ENCODE measurements at places on chromosomes 7 and 10.

DNA sequence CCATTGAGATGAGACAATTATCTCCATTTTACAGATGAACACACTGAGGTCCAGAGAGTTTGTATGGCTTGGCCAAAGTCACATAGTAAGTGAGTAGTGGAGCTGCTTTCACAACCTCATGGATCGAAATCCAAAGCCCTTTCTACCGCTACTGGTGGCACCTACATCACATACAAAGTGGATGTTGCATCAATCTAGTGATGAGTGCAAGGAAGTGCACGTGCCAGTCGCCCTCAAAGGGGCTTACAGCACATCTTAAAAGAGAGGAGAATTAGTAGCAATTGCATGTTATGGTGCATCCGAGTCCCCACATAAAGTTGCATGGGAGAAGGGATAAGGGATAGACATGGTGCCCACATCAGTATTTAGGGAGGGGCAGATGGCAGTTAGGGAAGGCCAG is 31.0 kb upstream of the GPR26 start:
- DNase-seq: no peak

DNA sequence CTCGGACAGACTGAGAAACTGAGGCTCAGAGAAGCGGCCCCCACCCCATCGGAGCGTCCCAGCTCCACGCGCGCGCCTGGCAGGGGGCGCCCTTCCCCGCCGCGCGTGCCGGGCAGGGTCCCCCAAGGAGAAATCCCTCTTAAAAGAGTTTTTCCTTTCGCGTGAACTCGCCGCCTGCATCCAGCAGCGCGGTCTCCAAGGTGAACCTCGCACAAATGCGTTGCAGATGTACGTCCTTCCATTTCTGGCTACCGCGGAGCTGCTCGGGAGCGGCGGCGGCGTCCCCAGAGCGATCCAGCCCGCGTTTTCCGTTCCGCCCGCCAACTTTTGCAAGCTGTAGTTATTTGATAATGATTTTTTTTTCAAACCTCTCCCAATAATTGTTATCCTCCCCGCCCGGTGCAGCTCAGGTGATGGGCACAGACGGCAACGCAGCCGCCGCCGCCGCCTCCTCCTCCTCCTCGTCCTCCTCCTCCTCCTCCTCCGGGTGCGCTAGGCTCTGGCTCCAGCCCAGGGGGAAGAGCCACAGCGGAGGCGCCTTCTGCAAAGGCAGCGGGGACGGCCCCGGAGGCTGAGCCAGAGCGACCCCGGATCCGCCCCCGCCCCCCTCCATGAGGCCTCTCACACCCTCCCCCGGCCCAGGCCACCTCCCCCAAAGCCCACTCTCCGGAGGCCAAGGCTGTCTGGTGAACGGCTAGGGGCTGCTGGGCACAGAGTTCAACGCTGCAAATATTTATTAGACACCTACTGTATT is 74.0 kb upstream of the CUX1 start:
- DNase-seq: no peak

- no peak for DNase-seq
Measured at GRCh38 chr7:154696556-154696955, 306.4 kb downstream of the PAXIP1 start.

DNA sequence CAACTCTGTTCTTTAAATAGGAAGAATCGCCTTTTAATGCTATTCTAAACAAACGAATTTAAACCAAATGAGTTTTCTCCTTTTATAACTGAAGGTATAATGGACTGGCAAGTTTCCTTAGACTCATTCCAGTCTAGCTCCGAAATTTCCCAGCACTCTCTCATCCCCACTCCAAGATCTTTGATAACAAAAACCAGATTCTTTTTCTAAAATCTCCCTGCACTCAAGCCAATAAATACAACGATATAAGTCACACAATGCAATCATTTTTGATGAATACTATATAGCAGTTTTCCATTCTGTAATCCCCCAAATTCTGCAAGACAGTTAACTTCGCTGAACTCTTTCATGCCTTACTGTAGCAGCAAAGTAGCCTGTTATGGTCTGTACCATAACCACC is 1.9 kb downstream of the OGA start:
- DNase-seq: no peak

GRCh38 chr10:14648005-14648765 is 126.5 kb downstream of the FAM107B start:
- DNase-seq: peak; percentile 48

All from left lobe of liver (tissue), 2 donors.